HAP-1 (cell line): ENCODE measurements at places on chromosomes 3 and 15.
A peak's percentile ranks its signal among the peaks of the same experiment; 100 is the strongest.

DNA sequence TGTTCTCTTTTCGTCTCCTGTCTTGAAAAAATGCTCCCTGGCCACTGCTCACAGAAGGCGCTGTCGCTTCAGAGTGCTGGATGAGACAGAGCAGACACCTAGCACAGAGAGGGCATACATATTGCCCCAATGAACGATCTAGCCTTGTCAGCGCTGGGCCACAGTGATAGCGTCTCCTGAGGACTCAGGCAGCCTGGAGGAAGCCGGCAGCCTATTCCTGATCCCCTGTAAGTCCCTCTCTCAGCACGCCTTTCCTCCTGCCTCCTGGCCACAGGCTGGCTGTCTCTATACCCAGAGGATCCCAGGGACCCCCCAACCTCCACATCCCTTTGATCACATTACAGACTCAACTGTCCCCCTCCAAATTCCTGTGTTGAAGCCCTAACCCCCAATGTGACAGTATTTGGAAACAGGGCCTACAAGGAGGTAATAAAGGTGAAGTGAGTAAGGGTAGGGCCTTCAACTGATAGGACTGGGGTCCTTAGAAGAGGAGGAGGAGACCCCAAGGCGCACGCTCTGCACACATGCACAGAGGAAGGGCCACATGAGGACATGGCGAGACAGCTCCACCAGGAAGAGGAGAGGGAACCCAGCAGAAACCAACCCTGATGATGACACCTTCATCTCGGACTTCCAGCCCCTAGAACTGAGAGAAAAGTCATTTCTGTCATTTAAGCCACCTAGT is 7.5 kb downstream of the PLA2G4F start:
- DNase-seq, result peak; percentile 4

DNA sequence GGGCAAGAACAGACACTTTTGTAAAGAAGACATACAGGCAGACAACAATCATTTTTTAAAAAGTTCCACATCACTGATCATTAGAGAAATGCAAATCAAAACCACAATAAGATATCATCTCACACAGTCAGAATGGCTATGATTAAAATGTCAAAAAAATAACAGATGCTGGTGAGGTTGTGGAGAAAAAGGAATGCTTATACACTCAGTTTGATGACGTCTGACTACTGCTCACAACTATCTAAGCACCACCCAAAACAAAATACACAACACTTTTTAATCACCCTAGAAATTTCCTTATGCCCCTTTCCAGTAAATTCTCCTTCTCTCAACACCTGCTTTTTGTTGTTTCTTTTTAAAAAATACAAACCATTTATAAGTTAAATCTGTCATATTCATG is 228.8 kb downstream of the ISL2 start:
- DNase-seq, result no peak

GRCh38 chr3:12681943-12682390 is 18.1 kb upstream of the RAF1 start:
- DNase-seq, result no peak

DNA sequence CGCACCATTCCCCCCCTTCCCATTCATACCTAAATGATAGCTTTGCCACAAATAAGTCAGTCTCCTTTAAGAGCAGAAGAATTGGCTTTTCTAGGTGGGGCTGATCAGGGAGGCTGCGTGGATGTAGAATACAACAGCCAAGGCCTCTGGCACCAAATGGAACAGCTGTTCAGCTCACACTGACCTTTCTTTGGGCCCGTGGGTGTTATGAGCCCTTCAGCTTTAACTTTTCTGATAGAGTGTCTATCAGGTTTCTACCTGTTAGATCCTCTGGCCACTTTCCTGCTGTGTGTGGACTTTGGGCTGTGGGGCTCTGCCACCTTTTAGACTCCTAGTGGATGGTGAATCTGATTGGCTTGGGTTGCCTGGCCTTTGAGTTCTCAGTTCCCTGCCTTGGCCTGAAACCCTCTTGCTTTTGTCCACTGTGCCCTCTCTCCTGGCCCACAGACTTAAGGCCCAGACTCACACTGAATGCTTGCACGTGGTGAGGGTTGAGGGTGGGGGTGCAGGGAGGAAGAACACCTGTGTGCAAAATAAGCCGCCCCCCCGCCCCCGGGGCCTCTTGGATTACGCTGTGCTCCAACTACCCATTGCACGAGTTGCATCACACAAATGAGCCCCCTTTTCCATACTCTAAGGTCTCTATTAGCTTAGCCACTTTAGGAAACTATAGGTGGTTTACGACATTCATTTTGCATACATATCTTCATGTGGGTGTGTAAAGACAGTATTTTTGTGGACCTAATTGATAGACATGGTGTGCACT is 1.3 kb upstream of the RFX7 start:
- DNase-seq, result peak; percentile 34

DNA sequence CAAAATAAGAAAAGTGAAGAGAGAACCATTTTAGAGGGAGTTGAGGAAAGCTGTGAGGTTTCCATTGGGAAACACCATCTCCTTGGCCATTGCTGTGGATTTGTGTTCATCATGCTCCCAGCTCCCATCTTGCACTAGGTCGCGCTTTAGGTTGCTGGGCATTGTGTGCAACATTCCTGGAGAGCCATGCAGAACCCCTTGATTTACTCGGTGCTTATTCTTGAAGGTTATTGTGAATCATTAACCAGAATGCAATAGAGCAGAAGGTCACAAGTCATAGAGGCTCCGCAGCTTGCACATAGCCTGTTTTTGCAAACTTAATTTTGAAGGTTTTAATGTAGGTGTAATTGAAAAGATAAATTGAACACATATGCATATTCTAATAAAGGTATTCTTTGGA is 239.2 kb upstream of the IL12A start:
- DNase-seq, result no peak

DNA sequence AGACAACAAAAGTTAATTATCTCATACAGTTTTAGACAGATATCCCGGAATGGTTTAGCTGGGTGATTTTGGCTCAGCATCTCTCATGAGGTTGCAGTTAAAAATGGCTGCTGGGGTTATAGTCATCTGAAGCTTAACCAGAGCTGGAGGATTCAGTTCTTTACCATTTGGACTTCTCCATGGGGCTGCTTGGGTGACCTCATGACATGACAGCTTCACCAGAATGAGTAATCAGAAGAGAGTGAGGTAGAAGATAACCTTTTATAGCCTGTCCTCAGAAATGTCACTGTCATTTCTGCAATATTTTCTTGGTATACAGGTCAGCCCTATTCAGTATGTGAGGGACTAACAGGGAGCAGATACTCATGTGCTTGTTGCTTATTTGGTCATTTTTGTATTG is 30.9 kb downstream of the TFG start:
- no peak for DNase-seq

- DNase-seq, result no peak
Measured at GRCh38 chr3:46239301-46239938, 2.8 kb upstream of the CCR3 start.
